Activated naive CD4-positive, alpha-beta T cell treated with Interleukin-2 at 50 U/mL for 16 hours (primary cell): ENCODE measurements at places on chromosomes 16 and 17.
A peak's percentile ranks its signal among the peaks of the same experiment; 100 is the strongest.

- no peak for DNase-seq
Measured at GRCh38 chr17:63477480-63478440, 899 bp downstream of the ACE start.

DNA sequence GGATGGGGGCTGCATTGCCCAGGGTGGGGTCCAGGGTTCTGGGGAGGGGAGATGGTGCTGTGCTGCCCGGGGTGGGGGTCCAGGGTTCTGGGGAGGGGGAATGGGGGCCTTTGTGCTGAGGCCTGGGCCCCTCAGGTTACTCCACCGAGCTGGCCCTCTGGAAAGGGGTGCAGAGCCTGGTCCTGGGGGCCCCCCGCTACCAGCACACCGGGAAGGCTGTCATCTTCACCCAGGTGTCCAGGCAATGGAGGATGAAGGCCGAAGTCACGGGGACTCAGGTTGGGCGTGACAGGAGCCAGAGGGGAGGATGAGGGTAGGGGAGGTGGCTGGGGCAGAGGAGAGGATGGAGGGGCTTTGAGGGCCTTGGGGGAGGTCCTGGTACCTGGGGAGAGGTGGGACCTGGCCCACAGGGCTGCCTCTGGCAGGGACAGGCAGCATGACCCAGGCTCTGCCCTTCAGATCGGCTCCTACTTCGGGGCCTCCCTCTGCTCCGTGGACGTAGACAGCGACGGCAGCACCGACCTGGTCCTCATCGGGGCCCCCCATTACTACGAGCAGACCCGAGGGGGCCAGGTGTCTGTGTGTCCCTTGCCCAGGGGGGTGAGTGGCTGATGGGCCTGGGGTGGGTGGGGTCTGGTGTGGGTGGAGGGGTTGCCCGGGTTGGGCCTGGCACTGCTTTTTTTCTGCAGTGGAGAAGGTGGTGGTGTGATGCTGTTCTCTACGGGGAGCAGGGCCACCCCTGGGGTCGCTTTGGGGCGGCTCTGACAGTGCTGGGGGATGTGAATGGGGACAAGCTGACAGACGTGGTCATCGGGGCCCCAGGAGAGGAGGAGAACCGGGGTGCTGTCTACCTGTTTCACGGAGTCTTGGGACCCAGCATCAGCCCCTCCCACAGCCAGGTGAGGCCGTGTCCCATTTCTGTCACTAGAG is 7.8 kb downstream of the ITGAX start:
- no peak for DNase-seq

DNA sequence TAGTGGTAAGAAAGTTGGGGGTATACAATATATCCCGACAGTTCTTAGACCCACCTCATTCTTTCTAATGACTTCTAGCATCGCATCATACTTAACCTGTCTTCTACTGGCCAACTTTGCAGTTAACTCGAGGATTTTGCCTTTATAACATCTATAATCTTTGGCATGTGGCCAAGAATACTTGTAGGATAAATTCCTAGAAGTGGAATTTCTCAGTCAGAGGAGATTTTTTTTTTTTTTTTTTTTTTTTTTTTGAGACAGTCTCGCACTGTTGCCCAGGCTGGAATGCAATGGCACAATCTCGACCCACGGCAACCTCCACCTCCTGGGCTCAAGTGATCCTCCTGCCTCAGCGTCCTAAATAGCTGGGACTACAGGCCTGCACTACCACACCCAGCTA is 253.5 kb downstream of the MRTFB start:
- DNase-seq = no peak

GRCh38 chr17:69485901-69486643 is 71.6 kb downstream of the MAP2K6 start:
- DNase-seq = no peak

DNA sequence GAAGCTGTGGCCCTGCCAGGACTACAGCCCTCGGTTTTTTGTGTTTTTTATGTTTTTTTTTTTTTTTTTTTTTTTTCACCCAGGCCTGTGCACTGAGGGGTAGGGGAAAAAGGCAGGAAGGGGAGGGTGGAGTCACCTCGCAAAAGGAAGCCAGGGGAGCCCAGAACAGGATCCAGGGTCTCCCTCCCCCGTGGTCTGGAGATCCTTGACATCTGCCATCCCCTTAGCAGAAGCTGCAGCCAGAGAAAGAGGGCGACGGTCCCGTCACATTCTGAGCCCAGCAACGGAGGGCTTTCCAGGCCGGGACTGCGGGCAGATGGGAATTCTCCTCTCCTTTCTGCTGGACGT is 29.1 kb upstream of the PHOSPHO1 start:
- DNase-seq = no peak

- DNase-seq = peak; percentile 37
Measured at GRCh38 chr17:74274060-74274708, at the start of gene DNAI2. DNAI2 (plus strand) TSS chr17:74274234; CDS start chr17:74281818, 7,584 bp downstream.

DNA sequence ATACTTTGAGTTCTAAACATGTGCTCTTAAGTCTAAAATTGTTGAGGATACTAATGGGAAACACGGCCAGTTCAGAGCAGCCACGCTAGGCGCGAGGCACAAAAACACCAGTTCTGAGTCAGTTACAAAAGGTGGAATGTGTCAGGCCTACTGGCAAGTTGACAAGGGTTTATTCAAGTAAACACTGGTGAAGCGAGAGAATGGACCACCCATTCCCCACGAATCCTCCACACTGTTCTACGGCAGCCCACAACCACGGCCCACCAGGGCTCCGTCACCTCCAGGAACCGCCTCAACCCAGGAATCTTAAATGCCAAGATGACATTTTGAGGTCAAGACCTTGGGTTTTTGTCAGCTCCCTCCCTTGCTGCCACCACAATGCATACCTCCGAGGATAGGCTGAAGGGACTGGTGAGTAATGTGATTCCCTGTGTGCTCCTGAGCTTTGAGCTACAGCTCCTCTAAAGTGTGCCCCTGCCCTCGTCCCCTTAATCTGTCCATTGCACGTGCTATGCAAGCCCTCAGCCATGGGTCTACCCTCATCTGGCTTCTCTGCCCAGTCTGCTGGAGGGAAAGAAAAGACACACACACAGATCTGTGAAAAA is 28.5 kb upstream of the TRAP1 start:
- no peak for DNase-seq

DNA sequence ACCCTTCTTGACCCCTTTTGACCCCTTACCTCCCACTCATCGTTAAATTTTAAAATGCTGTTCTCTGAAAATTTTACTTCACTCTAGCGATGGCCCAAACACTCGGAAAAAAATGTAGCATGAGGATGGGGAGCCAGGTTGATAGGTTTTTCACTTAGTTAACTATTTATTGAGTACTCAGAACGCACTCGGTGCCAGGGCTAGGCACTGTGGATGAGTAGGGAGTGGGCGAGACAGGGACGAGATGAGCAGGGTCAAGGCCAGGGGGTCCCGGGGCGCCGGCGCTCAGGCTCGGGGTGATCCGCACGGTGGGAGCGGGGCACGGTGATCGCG is 392 bp downstream of the ZSCAN32 start:
- no peak for DNase-seq

DNA sequence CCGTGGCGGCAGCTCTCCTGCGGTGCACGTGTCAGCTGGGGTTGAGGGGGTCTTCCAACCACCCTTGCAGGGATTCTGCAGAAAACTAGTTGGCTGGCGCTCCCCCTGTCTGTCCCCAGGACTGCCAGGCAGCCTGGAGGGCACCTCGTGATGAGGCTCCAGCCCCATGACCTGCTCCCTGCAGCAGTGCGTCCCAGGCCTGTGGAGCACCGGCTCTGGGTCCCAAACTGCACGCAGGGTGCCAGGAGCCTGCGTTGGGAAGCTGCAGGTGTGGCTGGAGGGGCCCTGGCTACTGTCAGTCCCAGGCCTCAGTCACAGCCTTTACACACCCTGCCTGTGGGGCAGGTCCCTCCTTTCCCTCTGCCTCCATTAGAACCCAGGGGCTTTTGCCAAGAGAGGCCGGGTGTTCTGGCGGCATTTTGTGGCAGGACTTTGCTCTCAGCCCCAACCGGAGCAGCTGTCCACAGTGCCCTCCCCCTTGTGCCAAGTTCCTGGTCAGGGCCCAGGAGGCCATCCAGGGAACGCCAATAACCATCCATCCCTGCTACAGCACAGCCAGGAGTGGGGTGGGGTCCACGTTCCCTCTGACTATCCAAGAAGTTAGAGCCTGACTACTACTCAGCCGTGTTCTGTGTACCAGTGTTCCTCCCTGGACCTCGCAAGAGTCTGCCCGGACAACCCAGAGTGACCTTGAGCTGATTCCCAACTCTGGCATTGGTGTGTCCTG is 9.2 kb downstream of the CHMP6 start:
- DNase-seq = no peak

GRCh38 chr17:79944821-79945391 is 90.8 kb downstream of the TBC1D16 start:
- DNase-seq = no peak

- peak; percentile 80 for DNase-seq
Measured at GRCh38 chr17:81959362-81960129, 1.4 kb downstream of the NOTUM start.

DNA sequence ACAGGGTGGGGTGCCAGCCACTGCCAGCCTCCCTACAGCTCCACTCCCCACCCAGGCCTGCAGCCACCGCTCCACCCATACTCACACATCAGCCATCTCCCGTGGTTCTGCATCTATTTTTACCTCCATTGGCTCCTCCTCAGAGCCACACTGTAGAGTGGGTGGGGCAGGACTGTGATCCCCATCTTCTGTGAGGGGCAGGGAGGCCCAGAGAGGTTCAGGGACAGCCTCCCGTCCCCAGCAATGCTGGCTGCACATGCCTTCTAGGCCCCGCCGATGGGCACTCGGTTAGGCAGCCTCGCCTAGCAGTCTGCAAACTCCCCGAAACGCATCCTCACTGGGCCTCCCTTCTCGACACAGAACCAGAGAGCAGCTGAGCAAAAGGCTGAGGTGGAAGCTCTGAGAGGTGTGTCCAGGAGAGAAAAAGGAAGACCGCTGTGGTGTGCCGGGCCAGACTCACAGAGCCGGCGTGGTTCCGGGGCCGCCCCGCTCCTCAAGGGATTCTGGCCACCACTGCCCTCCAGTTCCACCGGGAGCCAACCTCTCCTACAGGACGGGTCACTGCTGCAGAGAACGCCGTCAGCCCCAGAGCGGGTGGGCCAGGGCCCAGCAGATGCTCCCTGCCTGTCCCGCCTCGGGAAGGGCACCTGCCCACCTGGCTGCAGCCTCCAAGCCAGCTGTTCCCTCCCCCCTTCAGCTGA is 71.9 kb downstream of the ABR start:
- DNase-seq = peak; percentile 11

DNA sequence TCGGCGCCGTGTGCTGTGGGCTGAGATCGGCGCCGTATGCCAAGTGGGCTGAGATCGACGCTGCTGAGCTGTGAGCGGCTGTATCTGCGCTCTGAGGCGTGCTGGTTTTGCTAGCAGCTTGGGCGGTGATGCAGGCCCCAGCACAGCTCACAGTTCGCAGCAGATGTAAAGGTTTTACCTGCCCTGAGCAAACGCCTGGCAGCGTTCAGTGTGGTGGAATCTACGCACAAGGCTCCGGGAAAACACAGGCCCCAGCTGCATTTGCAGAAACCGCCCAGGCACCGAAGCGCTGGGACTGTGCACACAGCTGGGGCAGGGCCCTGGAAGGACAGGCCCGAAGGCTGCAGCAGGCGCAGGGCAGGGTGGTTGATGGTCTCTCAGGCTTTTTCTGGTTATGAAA is 8.0 kb upstream of the ZNF469 start:
- no peak for DNase-seq

GRCh38 chr17:58382108-58382871 is 30.3 kb upstream of the SUPT4H1 start:
- DNase-seq = no peak

GRCh38 chr17:37693328-37693727 is 50.1 kb upstream of the DDX52 start:
- no peak for DNase-seq

GRCh38 chr16:22373662-22374310 is 633 bp downstream of the CDR2 start:
- peak; percentile 45 for DNase-seq

GRCh38 chr17:65917560-65917959 is 274.4 kb downstream of the CEP112 start:
- DNase-seq = no peak

- no peak for DNase-seq
Measured at GRCh38 chr17:73157521-73157890, 7.3 kb upstream of the SSTR2 start.

- DNase-seq = no peak
Measured at GRCh38 chr16:58709333-58709732, 24.8 kb upstream of the SLC38A7 start.

DNA sequence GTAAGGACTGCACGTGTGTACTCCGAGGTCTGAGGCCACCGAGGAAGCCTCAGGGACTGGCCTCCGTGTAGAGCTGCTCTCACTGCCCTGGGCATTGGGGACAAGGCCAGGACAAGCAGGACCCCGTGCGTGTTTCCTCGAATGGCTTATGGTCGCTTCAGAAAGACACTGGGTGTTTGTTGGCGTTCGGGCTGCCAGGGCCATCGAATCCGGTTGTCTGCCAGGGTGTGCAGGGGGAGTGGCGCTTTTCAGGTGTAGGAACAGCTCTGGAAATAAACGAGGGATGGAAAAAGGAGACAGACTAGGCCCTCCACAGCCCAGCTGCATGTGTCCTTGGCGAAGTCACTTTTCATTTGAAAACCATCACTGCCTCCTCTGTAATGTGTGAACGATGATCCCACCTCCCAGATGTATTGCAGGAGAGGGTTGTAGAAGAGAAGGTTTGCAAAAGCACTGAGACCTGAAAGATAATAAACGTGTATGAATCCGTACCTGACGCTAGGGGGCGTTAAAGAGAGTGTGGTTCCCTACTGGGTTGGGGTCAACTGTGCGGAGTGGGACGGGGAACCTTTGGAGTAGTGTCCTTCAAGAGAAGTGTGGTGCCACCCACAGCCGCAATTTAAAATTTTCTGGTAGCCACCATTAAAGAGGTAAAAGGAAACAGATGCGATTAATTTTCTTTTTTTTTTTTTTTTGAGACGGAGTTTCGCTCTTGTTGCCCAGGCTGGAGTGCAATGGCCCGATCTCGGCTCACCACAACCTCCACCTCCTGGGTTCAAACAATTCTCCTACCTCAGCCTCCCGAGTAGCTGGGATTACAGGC is 2.1 kb upstream of the ZSCAN10 start:
- peak; percentile 48 for DNase-seq
